Left lobe of liver (tissue), 2 donors: ENCODE measurements at places on chromosomes 6 and 20. TPM values are rescaled to one million over a fixed set of nuclear protein-coding genes. Genes with fewer than 3 reads are reported as not detected.
A peak's percentile ranks its signal among the peaks of the same experiment; 100 is the strongest.

- peak; percentile 97 for DNase-seq
Observed at GRCh38 chr6:162058281-162058875, 669.2 kb downstream of the PRKN start.

GRCh38 chr6:148967541-148967956, 220.7 kb downstream of the UST start:
- no peak for DNase-seq

DNA sequence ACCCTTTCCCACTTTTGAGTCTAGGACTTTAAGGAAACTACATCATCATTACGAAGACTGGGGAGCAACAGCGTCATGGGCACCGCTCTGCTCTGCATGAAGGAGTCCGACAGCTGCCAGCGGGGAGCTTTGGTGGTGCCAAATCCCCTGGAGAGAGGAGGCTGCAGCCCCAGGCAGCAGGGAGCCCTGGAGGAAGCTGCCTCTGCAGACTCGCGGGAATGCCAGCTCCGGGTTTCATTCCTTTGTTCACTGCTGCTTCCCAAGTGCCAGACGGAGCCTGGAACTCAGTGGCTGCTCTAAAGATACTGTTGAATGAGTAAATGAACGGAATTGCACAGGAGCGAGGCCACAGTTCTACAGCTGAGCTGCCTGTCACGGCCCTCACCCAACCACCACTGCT, 196.5 kb upstream of the THBS2 start:
- DNase-seq = no peak

The OTOR gene
- not detected for total RNA-seq

GRCh38 chr6:120671519-120671918, 662.8 kb downstream of the TBC1D32 start:
- DNase-seq = no peak

The UCKL1 gene
- total RNA-seq = 20.2 TPM

The TNFRSF6B gene
- total RNA-seq = 0.40 TPM

GRCh38 chr6:112232845-112233256, 21.5 kb downstream of the LAMA4 start:
- no peak for DNase-seq

The OPRM1 gene
- not detected for total RNA-seq

The CFB gene
- 1,916 TPM for total RNA-seq

The RAD21L1 gene
- total RNA-seq = not detected

The CYP24A1 gene
- not detected for total RNA-seq

DNA sequence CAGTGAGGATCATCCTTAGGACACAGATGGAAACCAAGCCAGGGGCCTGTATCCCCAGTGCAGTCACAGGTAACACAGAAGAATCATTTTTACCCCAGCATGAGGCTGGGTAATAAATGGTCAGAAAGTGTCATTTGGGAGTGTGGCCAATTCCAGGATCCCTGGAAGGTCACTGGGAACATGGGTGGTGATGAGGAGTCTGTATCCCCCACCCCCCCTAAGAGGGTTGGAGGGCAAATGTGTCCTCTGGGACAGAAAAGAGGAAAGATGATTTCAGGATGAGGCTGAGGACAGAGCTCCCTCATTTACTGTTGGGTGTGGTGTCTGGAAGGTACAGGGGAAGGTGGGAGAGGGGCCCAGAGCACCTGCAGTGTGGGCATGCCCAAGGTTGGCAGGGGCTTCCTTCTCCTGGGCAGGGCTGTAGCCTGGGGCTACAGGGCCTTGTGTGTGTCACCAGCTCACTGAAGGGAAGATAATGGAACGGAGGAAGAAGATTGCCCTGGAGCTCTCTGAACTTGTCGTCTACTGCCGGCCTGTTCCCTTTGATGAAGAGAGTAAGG, 34.5 kb downstream of the PLCG1 start:
- DNase-seq = peak; percentile 38

DNA sequence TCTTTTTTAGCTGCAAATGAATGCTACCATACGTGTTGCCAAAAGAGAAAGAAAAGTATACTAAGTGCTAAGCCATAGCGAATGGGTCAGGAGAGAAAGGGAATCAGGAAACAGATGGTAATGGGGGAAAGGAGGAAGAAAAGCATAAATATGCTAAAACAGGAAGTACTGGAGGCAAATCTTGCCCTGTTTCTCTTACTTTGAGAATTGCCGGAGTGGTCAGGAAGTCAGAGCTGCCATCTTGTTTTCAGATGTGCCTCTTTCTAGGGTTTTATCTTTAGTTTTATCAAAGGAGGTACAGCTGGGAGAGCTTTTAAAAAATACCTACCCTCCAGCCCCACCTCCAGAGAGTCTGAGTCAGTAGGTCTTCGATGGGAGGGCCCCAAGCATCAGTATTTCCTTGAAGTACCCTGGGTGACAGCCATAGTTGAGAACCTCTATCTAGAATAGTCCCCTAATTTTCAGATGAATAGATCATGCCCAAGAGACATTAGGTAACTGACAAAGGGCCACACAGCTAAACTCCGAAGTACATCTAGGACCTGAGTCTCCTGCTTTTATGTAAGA, 193.3 kb downstream of the CLIC5 start:
- DNase-seq = no peak

- no peak for DNase-seq
Observed at GRCh38 chr6:148851683-148852556, 105.1 kb downstream of the UST start.

DNA sequence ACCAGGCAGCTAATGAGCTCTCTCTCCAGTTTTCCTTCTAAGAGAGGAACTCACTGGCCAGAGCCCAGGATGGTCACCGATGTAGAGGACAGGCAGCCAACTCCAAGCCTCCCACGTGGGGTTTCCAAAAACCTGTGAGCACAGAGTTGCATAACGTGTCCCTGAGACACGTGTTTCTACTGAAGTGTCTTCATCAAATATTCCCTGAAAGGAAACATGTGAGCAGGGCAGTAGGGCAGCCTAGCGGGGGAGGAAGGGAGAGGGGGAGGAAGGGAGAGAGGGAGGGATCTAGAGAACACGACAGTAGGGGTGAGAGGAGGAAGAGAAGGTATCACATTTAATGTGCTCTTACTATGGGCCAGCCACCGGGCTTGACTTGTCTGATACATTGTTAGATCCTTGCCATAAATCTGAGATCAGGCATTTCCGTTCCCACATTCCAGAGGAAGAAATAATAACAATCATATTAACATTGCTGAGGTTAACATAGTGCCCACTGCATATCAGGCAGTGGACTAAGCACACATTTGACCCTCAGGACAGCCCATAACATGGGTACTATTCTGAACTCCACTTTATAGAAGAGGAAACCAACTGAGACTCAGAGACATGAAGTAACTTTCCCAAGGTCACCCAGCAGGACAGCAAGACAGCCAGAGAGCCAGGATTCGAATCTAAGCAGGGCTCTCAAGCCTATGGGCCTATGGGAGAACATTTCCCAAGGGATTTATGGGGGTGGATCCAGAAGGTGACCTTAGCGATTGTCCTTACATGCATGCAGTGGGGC, 4.5 kb upstream of the SYS1 start:
- DNase-seq = peak; percentile 96

The TREM2 gene
- 0.28 TPM for total RNA-seq

- DNase-seq = no peak
Observed at GRCh38 chr6:76942203-76942966, 520.9 kb downstream of the HTR1B start.

The SLC22A23 gene
- total RNA-seq = 16.9 TPM
